Calu3 (cell line): ENCODE measurements at places on chromosomes 1 and 21. TPM values are rescaled to one million over a fixed set of nuclear protein-coding genes. Genes with fewer than 3 reads are reported as not detected.
A peak's percentile ranks its signal among the peaks of the same experiment; 100 is the strongest.

ALG14 gene
- total RNA-seq: 5.8 and 7.0 TPM in 2 replicates

ODR4 gene
- 29.6 and 30.4 TPM in 2 replicates for total RNA-seq

ZFP69 gene
- total RNA-seq: 2.7 and 2.9 TPM in 2 replicates

PLOD1 gene
- 77.2 and 80.2 TPM in 2 replicates for total RNA-seq

SIM2 gene
- total RNA-seq: 15.1 and 15.4 TPM in 2 replicates

BEST4 gene
- 0.40 TPM in 1 of 2 replicates, not detected in the other for total RNA-seq

RIPPLY3 gene
- 0.17 and 0.40 TPM in 2 replicates for total RNA-seq

RUNX1 gene
- total RNA-seq: 61.1 and 95.4 TPM in 2 replicates

RCOR3 gene
- 48.0 and 54.1 TPM in 2 replicates for total RNA-seq

DR1 gene
- total RNA-seq: 51.1 and 51.5 TPM in 2 replicates

DNA sequence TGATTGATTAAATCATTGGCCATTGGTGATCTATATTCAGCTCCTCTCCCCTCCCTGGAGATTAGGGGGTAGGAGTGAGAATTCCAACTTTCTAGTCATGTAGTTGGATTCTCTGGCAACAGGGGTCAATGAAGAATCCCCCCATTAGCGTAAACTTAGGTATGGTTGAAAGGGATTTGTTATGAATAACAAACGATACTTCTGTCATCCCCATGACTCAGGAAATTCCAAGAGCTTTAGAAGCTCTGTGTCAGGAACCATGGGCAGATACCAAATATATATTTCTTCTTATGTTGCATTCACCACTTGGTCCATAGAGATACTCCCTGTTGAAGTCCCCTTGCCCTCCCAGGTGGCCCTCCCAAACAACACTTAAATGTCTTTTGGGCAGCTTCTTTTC, 124.5 kb downstream of the DNM3 start:
- peaks cover 16% of the 10 kb centered on the region for H3K4me1 ChIP-seq
- H3K4me3 ChIP-seq: no peak overlapping the region
- H3K36me3 ChIP-seq: no peaks in the 10 kb centered on the region
- no peaks in the 10 kb centered on the region for H3K27me3 ChIP-seq

- DNase-seq: no peak
- H3K4me1 ChIP-seq: no peaks in the 10 kb centered on the region
- H3K4me3 ChIP-seq: no peak overlapping the region
- no peak overlapping the region for H3K27ac ChIP-seq
- peaks cover 14% of the 10 kb centered on the region for H3K27me3 ChIP-seq
- H3K36me3 ChIP-seq: peaks cover 5% of the 10 kb centered on the region
Measured at GRCh38 chr1:244735404-244735803, 82.5 kb downstream of the DESI2 start.

GRCh38 chr1:230037261-230037660, 29.8 kb upstream of the GALNT2 start:
- no peaks in the 10 kb centered on the region for H3K27me3 ChIP-seq
- H3K36me3 ChIP-seq: no peaks in the 10 kb centered on the region
- H3K4me1 ChIP-seq: peaks cover 9% of the 10 kb centered on the region
- no peak overlapping the region for H3K4me3 ChIP-seq

- no peak overlapping the region for H3K4me3 ChIP-seq
- H3K27ac ChIP-seq: no peak overlapping the region
- no peaks in the 10 kb centered on the region for H3K27me3 ChIP-seq
- no peaks in the 10 kb centered on the region for H3K36me3 ChIP-seq
- no peak for DNase-seq
Measured at GRCh38 chr21:38903690-38904139, 98.0 kb downstream of the ETS2 start.

- no peak for DNase-seq
- H3K4me1 ChIP-seq: no peaks in the 10 kb centered on the region
- H3K27ac ChIP-seq: no peak overlapping the region
- no peak overlapping the region for H3K4me3 ChIP-seq
- no peaks in the 10 kb centered on the region for H3K27me3 ChIP-seq
- H3K36me3 ChIP-seq: no peaks in the 10 kb centered on the region
Measured at GRCh38 chr21:19914028-19914427, 1084.2 kb upstream of the NCAM2 start.

- DNase-seq: no peak
- H3K36me3 ChIP-seq: peaks cover 44% of the 10 kb centered on the region
- no peaks in the 10 kb centered on the region for H3K27me3 ChIP-seq
- no peak overlapping the region for H3K27ac ChIP-seq
- H3K4me1 ChIP-seq: no peaks in the 10 kb centered on the region
Measured at GRCh38 chr1:231348442-231348841, 10.3 kb downstream of the SPRTN start.

- H3K36me3 ChIP-seq: peaks cover 7% of the 10 kb centered on the region
- peaks cover 18% of the 10 kb centered on the region for H3K4me1 ChIP-seq
- DNase-seq: no peak
Measured at GRCh38 chr1:61186753-61187152, 104.4 kb downstream of the NFIA start.

DNA sequence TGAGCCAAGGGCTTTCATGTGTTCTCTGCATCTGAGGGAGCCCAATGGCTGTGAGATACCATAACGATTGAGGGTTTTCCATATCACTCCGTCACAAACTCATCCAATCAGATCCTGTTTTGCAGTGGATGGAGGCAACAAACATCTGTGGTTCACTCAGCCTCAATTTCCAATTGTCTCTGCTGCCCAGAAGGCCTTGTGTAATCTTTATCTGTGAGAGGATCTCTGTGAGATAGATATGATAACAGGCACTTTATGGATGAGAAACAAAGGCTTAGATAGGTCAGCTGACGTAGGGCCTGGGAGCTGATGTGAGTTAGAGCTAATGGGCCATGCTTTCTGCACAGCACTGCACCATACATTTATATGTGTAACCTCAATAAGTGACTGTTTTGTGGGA, 3.3 kb upstream of the MTARC1 start:
- no peak overlapping the region for H3K27ac ChIP-seq
- DNase-seq: no peak
- peaks cover 11% of the 10 kb centered on the region for H3K4me1 ChIP-seq
- H3K4me3 ChIP-seq: no peak overlapping the region

DNA sequence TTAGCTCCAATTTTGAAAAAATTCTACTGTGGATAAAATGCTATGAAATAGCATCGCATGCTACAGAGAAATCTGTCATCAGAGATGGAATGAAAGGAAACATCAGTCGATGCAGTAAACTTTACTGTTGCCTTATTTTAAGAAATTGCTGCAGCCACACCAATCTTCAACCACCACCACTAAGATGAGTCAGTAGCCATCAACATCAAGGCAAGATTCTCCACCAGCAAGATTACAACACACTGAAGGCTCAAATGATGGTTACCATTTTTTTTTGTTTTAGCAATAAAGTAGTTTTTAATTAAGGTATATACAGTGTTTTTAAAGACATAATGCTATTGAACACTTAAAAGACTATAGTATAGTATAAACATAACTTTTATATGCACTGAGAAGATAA, 95.6 kb upstream of the JUN start:
- no peak for DNase-seq
- peaks cover 27% of the 10 kb centered on the region for H3K36me3 ChIP-seq
- H3K27me3 ChIP-seq: no peaks in the 10 kb centered on the region
- peaks cover 57% of the 10 kb centered on the region for H3K4me1 ChIP-seq
- H3K4me3 ChIP-seq: no peak overlapping the region

GRCh38 chr1:117128323-117129079, 7.0 kb upstream of the TRIM45 start:
- H3K27me3 ChIP-seq: no peaks in the 10 kb centered on the region
- no peaks in the 10 kb centered on the region for H3K36me3 ChIP-seq
- peaks cover 11% of the 10 kb centered on the region for H3K4me1 ChIP-seq
- no peak for DNase-seq
- H3K27ac ChIP-seq: no peak overlapping the region
- no peak overlapping the region for H3K4me3 ChIP-seq

- H3K36me3 ChIP-seq: peaks cover 12% of the 10 kb centered on the region
- no peak for DNase-seq
- no peak overlapping the region for H3K4me3 ChIP-seq
- H3K27me3 ChIP-seq: no peaks in the 10 kb centered on the region
- no peak overlapping the region for H3K27ac ChIP-seq
Measured at GRCh38 chr1:207845109-207845508, 65.8 kb downstream of the CD34 start.

GRCh38 chr1:151942882-151943281, 33.6 kb upstream of the THEM4 start:
- DNase-seq: no peak
- H3K4me3 ChIP-seq: no peak overlapping the region
- H3K4me1 ChIP-seq: peaks cover 36% of the 10 kb centered on the region
- no peaks in the 10 kb centered on the region for H3K27me3 ChIP-seq

DNA sequence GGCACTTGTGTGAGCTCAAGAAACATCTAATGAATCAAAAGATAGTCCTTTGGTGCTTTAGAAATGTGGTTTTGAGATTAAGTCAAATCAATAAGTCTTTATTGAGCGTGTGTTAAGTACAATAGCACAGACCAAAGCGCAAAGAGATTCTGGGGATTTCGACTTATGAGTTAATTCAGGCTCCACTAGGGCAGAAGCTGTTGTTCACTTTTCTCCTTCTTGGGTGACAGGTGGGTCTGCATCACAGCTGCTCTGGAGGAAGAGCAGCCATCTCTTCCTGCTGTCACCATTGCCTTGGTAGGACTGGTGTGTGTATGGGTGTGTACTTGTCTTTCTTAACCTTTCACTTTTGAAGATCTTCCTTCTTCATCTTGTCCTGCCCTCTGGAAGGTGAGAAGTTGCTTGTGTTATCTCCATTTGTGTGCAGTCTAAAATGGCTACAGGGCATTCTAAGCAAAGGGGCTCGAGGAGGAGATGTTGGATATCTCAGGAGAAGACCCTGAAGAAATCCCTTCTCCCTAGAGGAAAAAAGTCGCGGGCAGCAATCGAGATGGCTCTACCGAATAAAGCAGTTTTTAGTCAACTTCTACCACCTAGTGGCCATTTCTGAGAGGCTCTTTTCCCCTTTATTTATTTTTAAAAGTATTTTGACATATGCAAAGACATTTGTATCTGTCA, 22.9 kb upstream of the DISC1 start:
- peaks cover 13% of the 10 kb centered on the region for H3K27me3 ChIP-seq
- H3K27ac ChIP-seq: peak overlapping the region; percentile 17
- peak; percentile 58 for DNase-seq
- peaks cover 12% of the 10 kb centered on the region for H3K36me3 ChIP-seq

DNA sequence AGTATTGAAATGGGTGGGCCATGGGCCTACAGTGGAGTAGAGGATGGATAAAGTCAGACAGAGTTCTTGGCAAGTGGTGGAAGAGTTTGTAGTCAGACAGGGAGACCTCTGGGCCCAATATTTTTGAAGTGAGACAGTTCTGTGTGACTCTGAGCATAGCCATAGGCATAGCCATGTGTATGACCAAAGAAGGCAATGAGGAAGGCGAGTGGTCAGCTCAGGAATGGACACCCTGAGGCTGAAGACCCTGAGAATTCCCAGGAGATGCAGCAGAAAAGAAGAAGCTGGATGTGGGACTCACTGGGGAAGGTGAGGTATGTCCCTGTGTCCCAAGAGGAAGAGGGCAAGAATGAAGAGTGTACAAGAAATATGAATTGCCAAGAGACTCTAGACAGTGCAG, 210.6 kb upstream of the IRF2BP2 start:
- no peak overlapping the region for H3K27ac ChIP-seq
- H3K36me3 ChIP-seq: peaks cover 12% of the 10 kb centered on the region
- no peak overlapping the region for H3K4me3 ChIP-seq
- no peak for DNase-seq
- peaks cover 37% of the 10 kb centered on the region for H3K4me1 ChIP-seq
- H3K27me3 ChIP-seq: no peaks in the 10 kb centered on the region
